ENCODE measurements at places on chromosomes 11 and 22.

- DNase-seq = no peak
Observed at GRCh38 chr22:50695421-50696250, 23.0 kb downstream of the SHANK3 start.

GRCh38 chr11:102564110-102564509 is 33.6 kb upstream of the MMP7 start:
- DNase-seq = no peak

- DNase-seq = no peak
Observed at GRCh38 chr11:12764187-12764914, 90.1 kb downstream of the TEAD1 start.

DNA sequence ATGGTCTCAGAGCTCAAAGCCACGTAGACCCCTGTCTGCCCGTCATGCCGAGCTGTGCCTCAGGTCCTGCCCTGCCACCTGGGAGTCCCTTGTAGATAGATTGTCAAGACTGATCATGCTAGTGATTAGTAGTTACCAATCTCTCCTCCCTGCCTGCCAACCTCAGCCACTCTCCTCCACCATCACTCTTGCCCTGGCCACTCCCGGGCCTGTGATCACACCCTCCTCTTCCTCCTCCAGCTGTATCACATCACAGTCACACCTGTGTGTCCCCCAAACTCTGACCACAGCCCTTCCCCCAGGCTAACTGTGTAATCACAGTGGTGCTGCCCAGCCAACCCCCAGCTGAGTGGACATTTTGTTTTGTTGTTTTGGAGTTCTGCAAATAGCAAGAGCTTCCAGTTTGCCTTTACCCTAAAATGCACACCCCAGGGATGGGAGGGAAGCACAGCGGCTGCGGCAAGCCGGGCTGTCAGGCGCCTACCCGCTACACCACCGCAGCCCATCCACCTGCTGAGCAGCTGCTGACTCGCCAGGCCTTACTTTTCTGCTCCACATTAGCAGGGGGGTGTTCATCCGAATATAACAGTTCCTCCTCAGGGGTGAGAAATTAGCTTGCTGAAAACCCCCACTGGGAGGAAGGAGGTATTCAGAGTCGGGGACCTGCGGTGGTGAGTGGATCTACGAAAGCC is 45.8 kb downstream of the LRFN4 start:
- no peak for DNase-seq

DNA sequence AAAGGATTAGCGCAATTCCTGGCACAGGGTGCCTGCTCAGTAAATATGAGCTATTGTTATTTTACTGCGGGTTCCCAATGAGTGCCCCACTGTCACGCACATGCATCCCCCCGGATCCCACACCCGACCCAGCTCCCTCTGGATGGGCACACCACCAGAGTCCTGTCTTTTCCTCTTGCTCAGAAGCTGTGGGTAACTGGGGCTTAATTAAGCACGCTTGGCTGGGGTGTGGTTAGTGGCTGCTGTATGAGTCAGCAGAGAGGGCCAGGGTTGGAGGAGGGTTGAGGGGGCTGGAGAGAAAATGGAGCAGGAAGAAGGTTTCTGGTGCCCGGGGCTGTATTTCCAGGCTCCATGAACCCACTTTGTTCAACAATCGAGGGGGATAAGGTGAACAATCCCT is 30.3 kb upstream of the NECTIN1 start:
- DNase-seq = no peak

- no peak for DNase-seq
Observed at GRCh38 chr11:113147249-113147648, 167.1 kb upstream of the TTC12 start.

- DNase-seq = no peak
Observed at GRCh38 chr22:44535362-44536095, 37.5 kb upstream of the RTL6 start.

Measured in effector CD4-positive, alpha-beta T cell (primary cell).